ENCODE measurements at places on chromosomes 5 and 9.

DNA sequence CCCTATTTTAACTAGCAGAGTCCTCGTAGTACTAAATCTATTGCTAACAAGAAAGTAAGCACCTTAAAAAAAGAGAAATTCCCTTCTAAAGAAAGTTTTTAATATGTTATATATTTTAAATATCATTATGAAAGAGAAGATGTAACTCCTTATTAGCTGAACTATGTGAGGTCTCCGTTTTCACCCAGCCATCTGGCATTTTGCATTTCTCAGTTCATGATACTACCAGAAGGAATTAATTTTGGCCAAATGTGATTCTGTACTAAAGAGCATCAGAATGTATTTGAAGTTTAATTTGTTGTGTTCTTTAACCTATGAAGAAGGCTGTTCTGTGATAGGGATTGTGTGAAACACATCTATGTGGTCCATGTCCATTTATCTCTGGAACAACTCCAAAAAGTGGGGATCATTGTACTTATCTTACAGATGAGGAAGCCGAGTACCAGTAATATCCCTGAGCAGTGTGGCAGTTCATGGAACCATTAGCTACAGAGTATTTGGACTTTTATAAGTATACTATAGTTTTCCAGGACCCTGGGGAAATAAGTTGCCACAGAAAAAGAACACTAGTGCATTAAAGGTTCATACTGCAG lies 29.8 kb downstream of the TNFAIP8 start:
- no peak for DNase-seq

DNA sequence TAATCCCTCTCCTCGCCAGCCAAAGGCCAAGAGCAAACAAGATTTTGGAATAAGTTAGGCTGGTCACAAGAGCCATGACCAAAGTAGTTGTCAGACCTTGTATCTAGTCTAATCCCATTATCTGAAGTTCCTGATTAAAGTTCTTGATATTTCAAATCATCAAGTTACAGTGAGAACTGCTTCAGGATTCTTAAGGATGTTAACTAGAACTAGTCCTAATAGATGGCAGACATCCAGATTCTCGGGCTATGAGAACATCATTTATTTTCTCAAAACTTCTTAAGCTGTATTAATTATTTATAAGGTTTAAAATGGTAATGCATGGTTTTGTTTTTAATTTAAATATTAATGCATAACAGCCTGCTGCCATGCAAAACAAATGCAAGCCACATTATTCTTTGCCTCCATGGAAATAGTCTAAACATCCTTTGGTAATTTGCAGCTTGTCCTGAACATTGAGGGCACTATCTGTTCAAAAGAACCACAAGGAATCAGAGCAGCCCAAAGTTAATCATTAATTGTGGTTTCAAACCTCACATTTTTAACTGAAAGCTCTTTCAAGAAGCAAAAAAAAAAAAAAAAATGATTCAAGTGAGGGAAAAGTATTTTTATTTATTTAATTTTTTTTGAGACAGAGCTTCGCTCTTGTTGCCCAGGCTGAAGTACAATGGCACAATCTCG lies 95.1 kb downstream of the TTC39B start:
- DNase-seq = no peak

DNA sequence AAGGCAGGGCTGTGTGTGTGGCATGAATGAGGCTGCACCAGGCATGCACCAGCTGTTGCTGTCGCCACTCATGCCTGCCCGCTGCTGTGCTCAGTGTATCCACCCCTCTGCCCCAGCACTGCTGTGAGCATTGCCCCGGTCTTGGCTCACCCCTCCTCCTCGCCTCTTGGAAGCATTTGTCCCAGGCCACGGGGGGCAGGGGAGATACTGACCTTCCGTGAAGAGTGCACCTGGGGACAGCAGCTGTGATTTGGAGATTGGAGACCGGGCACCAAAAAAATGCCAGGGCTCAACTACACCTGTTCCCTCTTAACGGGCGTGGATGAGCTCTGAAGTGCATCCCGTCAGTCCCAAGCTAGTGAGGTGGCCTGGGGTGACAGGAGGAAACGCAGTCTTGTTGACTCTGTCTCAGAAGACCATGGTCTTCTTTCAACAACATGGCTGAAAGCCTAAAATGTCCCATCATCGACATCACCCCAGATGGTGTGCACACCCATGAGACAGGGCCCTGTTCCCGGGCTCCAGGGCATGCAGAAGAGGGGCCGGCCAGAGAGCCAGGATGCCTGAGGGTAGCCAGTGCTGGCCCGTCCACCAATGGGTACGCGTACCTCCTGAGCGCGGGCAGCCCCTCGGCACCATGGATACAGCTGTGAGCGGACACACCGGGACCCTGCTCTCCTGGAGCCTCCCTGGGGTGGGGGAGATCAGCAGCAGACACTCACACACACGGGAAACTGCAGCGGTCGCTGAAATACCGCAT lies 115.8 kb downstream of the COL5A1 start:
- no peak for DNase-seq

DNA sequence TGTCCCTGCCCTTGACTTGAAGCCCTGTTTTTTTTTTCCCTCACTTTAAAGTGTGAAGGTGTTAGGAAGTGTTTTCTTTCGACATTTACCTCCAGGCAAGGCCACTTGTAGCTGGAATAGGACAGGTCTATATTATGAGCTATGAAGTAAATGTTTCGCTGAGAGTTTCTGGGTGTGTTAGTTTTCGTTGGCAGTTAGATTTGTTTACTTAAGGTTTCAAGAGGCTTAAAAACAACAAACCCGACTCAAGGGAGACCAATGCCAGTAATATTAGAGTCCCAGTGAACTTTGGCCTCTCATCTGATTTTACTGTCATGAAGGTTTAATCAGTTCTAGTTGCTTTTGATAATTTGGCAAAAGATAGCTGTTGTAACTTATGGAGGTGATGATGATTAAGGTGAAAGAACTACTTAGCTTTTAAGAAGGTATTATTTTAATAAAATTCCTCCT lies 25.2 kb downstream of the OCLN start:
- DNase-seq = no peak

DNA sequence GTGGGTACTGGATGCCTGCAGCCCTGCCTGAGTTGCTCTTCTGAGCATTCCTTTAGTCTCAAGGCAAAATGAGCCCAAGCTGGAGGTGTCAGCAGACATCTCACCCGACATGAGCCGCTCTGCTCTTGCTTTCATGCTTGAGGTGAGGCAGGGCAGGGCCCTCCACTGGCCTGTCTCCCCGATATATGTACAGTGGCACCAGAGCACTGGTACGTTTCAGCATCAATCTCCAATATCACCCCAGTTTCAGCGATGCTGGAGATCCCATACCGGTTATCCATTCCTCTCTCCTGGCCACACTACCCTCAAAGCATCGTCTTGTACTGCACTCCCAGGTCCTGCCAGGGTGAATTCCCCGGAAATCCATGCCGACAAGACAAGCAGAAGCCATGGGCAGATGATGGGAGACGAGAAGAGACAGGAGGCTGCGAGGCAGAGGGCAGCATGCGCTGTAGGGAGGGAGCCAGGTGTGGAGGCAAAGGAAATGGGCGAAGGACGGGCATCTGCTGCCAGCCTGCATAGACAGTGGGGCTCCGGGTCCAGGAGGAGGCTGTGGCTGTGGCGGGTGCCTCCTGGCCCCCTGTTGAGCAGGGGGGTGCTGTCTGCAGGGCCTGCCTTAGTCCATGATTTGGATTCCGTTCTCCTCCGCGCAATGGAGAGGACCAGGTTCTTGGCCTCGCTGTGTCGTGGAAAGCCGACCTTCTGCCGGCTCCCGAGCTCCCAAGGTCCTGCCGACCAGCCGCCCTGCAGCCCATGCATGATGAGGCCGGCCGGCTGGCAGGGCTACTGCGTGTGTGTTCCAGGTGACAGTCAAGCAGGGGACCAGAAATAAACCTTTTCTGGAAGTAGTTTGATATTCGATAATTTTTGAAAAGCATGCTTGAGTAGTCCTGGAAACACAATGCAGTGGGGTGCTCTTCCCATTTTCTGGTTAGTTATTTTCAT lies 152.2 kb upstream of the IRX2 start:
- DNase-seq = no peak

GRCh38 chr9:68685213-68685612 lies 19.8 kb upstream of the PIP5K1B start:
- DNase-seq = no peak

DNA sequence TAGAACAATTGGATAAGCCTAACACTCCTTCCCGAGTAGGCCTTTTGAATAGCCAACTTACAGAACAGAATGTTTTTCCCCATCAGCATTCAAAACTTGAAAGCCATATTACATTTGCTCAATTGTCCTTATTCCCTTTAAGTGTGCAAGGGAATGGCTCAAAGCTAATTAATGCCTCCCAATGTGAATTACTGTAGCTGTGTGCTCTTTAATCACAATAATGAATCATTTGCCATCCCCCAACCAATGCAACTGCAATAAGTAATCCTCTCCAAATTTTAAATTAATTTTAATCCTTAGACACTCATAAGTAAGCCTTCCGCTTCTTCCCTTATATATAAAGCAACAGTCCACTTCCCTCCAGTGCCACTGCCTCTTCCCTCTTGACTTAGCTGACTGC lies 115.9 kb downstream of the DROSHA start:
- no peak for DNase-seq

- DNase-seq = no peak
Observed at GRCh38 chr9:107635101-107635802, 145.7 kb upstream of the KLF4 start.

DNA sequence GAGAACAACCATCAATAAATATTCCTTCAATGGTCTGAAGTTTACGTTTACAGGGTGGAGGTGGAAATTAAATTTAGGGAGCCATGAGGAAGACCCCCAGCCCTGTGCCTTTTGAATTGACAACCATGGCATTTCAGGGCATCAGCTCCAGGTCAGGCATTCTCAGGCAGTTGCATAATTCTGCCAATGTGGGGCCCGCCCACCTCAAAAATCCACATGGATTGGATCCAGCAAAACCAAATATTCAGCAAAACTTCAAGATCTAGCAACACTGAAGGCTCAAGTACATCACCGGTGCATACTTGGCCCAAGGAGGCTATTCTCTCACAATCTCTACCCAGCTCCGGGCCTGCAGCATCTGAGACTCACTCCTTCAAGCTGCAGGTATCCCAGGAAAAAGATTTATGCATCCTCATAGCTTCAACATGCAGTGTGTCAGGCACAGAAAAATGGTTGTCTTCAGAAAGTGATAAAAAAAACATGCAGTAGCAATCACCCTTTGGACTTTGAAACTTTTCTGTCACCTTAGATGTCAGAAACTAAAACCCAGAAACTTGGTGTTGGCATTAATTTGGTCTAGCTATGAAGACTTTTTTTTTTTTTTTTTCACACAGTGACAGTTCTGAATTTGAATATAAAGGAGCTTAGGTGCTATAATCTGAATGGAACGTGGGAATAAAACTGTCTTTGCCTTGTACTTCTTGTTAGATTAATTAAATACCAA lies 21.4 kb upstream of the ANXA2R start:
- DNase-seq = no peak

GRCh38 chr5:145236127-145236526 lies 599.0 kb downstream of the PRELID2 start:
- no peak for DNase-seq

- no peak for DNase-seq
Observed at GRCh38 chr9:17318821-17319320, 184.0 kb downstream of the CNTLN start.

DNA sequence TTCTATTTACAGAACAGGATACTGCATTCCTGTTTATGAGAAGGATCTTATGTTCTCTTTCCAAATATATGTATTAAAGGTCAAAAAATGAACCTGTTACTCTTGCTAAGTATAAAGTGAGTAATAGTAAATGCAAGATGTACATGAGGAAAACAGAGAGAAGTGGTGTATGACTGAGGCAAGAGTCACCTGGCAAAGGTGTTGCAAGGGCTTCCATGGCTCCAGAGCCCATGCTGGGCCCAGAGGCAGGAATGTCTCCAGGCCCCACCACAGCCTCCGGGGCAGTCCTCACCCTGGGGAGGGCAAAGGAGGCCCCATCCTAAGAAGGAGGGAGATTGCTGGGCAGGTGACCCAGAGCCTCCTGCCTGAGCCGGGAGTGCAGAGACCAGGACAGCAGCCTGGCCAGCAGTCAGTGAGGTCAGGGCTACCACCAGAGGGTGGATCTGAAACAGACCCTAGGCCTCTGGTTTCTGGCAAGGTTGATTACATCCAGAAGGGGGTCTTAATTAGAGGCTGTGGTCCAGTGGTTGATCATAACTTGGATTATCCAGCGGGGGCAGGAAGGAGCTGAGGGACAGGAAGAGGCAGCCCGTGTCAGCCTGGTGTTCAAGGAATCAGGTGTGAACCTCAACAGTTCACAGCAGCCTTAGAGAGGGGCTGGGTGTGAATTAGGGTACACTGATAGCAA lies 57.3 kb upstream of the CPLX2 start:
- DNase-seq = no peak

GRCh38 chr9:92719028-92719647 lies 45.5 kb downstream of the BICD2 start:
- no peak for DNase-seq

GRCh38 chr9:22079873-22080341 lies 70.8 kb upstream of the CDKN2B start:
- DNase-seq = no peak

GRCh38 chr5:151617841-151618710 lies 26.9 kb upstream of the FAT2 start:
- DNase-seq = no peak

DNA sequence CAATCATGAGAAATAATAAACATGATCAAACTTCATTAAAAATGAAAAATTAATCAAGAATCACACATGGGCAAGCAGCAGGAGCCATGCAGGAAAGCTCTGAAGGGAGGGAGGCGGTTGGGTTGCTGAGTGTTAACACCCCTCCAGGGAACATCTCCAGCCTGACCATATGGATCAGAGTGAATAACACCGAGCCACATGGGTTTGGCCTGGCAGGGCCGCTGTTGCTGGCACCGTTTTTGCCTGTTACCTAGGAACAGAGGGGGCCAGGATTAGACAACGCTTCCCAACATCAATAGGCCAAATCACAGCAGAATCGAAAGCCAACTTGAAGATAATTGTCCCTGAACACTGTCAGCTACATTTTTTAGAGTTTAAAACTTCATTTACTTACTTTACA lies 160.2 kb downstream of the DENND1A start:
- DNase-seq = no peak
